Hepatocyte (in vitro differentiated cells): ENCODE measurements at places on chromosomes 6 and 20. TPM values are rescaled to one million over a fixed set of nuclear protein-coding genes. Genes with fewer than 3 reads are reported as not detected.

The BHLHE23 gene
- not detected in 2 replicates for polyA plus RNA-seq

The TMEM244 gene
- not detected in 2 replicates for polyA plus RNA-seq

The CTAGE9 gene
- polyA plus RNA-seq = not detected in 2 replicates

The CCN5 gene
- polyA plus RNA-seq = 0.82 TPM in 1 of 2 replicates, not detected in the other

The FABP7 gene
- 0.96 TPM in 1 of 2 replicates, not detected in the other for polyA plus RNA-seq

The MAK gene
- polyA plus RNA-seq = 0.05 and 0.34 TPM in 2 replicates

The TNFRSF21 gene
- polyA plus RNA-seq = 94.5 and 104 TPM in 2 replicates

The POPDC3 gene
- 1.5 and 1.7 TPM in 2 replicates for polyA plus RNA-seq

GRCh38 chr6:79941489-79942151, 5.7 kb downstream of the ELOVL4 start:
- no peaks in the 10 kb centered on the region for H3K36me3 ChIP-seq
- no peak overlapping the region for H3K4me3 ChIP-seq
- no peak overlapping the region for H3K27ac ChIP-seq
- H3K27me3 ChIP-seq = peaks cover 10% of the 10 kb centered on the region
- no peaks in the 10 kb centered on the region for H3K4me1 ChIP-seq
- no peak for DNase-seq

DNA sequence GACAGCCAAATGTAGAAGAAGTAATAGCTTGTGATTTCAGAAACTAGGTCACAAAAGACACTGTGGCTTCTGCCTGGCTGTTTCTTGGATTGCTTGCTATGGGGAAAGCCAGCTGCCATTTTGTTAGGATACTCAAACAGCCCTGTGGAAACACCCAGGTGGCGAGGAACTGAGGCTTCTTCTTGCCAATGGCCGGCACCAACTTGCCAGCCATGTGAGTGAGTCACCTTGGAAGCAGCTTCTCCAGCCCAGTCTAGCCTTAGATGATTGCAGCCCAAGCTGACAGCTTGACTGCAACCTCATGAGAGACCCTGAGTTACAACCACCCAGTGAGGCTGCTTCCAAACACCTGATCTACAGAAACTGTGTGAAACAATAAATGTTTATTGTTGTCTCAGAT, 11.9 kb upstream of the KIAA1755 start:
- H3K27me3 ChIP-seq = no peaks in the 10 kb centered on the region
- H3K27ac ChIP-seq = no peak overlapping the region
- H3K36me3 ChIP-seq = no peaks in the 10 kb centered on the region

GRCh38 chr6:1641343-1641885, 31.7 kb downstream of the FOXC1 start:
- DNase-seq = peak; percentile 78
- no peaks in the 10 kb centered on the region for H3K36me3 ChIP-seq
- H3K27ac ChIP-seq = peak overlapping the region; percentile 40
- H3K4me3 ChIP-seq = no peak overlapping the region

DNA sequence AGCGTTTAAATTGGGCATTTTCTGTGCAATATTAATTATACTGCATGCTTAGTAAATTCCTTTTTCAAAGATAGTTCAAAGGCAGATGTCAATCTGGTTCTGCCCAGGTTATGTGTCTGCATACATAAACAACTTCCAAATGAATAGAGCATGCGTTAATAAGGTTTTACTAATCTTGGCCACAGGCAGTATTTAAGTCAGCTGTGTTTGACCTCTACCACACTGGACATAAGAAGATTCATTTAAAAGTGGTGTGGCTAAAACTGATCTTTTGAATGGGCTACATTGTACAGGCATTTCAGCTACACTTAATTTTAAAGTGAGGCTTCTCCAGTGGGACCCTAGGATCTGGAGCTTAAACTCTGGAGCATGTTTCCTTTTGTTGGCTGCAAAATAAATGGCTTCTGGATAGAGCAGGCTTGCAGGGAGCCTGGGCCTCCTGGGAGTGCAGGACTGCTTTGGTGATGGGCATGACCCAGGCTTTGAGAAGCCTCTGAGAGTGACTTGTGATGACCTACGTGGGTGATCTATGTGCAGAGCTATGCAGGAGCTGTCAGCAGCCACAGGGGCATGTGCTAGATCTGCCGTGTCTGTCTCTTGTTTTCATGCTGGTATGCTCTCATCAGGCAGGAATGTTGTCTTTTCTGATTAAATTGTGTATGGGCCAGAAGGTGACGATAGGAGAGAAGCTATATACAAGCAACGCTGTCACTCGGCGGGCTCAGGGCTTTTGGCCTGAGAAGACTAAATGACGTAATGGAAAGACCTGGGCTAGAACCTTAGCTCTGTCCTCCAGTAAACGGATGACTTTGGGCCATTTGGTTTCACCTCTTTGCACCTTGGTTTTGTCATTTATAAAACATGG, 331.2 kb downstream of the QKI start:
- H3K4me1 ChIP-seq = peaks cover 9% of the 10 kb centered on the region
- no peaks in the 10 kb centered on the region for H3K36me3 ChIP-seq
- no peak overlapping the region for H3K4me3 ChIP-seq
- H3K27ac ChIP-seq = peak overlapping the region; percentile 39

DNA sequence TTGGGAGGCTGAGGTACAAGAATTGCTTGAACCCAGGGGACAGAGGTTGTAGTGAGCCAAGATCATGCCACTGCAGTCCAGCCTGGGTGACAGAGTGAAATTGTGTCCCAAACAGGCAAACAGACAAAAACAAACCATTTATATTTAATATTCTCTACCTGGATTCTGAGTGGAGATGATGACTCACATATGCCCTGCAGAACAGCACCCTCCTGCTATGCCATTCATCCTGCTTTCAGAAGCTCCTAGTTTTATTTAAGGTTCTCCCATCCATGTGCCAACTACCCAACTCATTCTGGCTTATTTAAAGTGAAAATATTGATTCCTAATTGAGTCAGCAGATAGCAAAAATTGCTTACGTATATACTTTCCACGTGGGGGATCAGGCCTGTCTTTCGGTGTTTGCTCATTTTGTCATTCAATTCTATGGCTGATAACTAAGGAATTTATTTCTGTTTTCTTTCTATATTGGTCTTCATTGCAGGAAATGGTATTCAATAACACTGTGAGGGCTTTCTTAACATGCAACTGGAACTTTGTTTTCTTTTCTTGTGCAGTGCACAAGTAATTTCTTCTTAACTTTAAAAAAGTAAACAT, 459.1 kb upstream of the JAG1 start:
- no peak overlapping the region for H3K4me3 ChIP-seq
- H3K27me3 ChIP-seq = no peaks in the 10 kb centered on the region
- H3K4me1 ChIP-seq = peaks cover 7% of the 10 kb centered on the region
- peak overlapping the region; percentile 26 for H3K27ac ChIP-seq

DNA sequence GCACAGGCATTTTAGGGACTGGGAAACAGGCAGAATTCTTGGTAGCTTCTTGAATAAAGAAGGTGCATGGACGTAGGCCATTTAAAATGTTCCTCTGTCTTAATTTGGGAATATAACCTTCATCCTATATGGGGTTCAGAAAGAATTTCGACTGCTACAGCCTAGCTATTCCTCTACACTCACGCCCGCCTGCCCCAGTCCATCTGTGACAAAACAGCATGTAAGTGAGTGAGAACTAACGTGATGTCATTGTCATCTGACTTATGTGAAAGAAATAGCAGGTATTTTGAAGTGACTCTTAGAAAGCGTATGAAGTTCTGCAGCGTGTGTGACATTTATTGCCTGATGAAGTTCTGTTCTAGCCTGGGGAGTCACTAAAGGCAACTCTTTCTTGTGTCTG, 52.2 kb upstream of the SLC22A1 start:
- no peak overlapping the region for H3K4me3 ChIP-seq
- no peak overlapping the region for H3K27ac ChIP-seq
- H3K27me3 ChIP-seq = no peaks in the 10 kb centered on the region

DNA sequence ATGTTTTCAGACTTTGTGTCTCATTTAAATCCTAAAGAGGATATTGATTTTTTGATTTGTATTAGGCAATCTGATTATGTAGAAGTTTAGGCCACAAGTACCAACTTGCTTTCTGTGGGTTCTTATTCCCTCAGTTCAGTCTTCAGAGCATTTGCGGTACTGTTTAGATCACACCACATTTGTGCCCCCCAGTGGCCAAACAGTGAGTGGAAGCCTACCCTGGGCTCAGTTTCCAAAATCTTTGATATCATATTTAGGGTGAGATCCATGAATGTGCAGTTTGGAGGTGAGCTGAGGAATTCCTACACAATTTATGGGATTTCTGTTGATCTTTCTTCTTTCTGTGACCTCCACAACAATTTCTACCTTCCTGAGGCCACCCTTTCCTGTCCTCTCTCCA, 92.3 kb upstream of the FUT9 start:
- no peaks in the 10 kb centered on the region for H3K27me3 ChIP-seq
- no peaks in the 10 kb centered on the region for H3K4me1 ChIP-seq
- H3K27ac ChIP-seq = no peak overlapping the region
- H3K36me3 ChIP-seq = no peaks in the 10 kb centered on the region

DNA sequence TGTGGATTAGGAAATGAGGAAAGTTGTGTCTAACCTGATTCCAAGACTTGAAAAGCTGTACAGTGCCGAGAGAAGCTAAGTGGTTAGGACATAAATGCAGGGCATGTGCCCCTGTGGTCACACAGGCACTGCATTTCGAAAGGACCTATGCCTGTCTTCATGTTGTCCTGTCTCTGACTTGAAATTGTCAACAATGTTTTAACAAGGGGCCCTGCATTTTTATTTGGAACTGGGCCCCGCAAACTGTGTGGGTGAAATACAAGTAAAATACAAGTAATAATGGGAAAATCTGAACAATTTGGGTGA, 38.8 kb downstream of the MRS2 start:
- no peak overlapping the region for H3K4me3 ChIP-seq
- H3K36me3 ChIP-seq = no peaks in the 10 kb centered on the region

DNA sequence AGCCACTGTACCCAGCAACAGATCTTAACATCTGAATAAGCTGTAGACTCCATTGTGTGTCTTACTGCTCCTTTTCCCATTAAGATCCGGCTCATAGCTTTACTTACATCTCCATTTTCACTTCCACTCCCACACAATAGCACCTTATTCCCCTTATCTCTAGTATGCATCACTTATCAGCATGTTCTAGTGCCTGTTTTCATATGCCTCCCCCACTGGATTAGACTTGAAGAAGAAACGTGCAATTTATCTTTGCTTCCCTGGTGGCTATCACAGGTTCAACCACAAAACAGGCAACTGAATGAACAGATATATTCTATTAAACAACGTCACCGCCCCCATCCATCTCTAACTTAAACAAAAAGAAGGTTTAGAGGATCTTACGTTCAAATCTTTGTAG, 12.1 kb downstream of the SSR1 start:
- H3K4me1 ChIP-seq = no peaks in the 10 kb centered on the region
- H3K36me3 ChIP-seq = no peaks in the 10 kb centered on the region
- H3K27me3 ChIP-seq = no peaks in the 10 kb centered on the region
- H3K27ac ChIP-seq = no peak overlapping the region
- no peak overlapping the region for H3K4me3 ChIP-seq

DNA sequence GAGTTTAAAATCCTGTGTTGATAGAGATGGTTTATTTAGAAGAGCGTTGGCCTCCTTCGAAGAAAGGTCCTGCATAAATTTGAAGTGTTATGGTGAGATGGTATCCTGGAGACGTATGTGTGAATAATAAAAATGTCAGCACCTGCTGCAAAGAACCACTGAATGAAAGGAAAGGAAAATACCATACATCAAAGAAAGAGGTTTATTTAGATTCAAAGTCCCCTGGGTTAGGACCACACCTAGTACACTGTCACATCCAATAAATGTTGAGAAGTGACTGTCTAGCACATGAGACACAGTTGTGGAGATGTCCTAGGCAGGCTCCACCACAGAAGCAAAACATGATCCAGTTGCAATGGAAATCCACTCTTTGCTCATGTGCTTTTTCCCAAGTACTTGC, 214.7 kb downstream of the PAX1 start:
- H3K4me3 ChIP-seq = no peak overlapping the region
- DNase-seq = no peak
- H3K27me3 ChIP-seq = no peaks in the 10 kb centered on the region

DNA sequence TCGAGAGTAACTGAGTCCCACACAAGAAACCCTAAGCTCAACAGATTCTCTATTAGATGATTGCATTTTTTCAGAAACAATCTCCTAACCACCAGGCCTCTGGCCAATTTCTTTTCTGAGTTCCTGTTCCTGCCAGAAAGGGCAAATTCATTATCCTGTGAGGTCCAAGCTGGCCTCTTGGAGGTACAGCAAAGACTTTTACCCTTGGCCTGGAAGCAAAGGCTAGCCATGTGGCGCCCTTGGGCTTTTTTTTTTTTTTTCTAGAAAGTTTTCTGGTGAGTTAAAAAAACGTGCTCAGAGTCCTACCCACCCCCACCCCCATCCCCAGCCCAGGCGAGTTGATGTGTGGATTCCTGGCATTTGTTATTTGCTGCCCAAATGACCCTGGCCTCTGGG, 59.0 kb upstream of the EEF1A1 start:
- H3K27me3 ChIP-seq = no peaks in the 10 kb centered on the region
- peak; percentile 70 for DNase-seq
- peaks cover 26% of the 10 kb centered on the region for H3K4me1 ChIP-seq

GRCh38 chr6:36724514-36725390, 27.1 kb downstream of the RAB44 start:
- H3K36me3 ChIP-seq = no peaks in the 10 kb centered on the region
- DNase-seq = peak; percentile 80
- no peaks in the 10 kb centered on the region for H3K27me3 ChIP-seq
- no peaks in the 10 kb centered on the region for H3K4me1 ChIP-seq

GRCh38 chr6:90038961-90039653, 144.8 kb downstream of the GJA10 start:
- no peaks in the 10 kb centered on the region for H3K27me3 ChIP-seq
- no peak for DNase-seq
- H3K36me3 ChIP-seq = no peaks in the 10 kb centered on the region
- no peaks in the 10 kb centered on the region for H3K4me1 ChIP-seq
- no peak overlapping the region for H3K4me3 ChIP-seq

DNA sequence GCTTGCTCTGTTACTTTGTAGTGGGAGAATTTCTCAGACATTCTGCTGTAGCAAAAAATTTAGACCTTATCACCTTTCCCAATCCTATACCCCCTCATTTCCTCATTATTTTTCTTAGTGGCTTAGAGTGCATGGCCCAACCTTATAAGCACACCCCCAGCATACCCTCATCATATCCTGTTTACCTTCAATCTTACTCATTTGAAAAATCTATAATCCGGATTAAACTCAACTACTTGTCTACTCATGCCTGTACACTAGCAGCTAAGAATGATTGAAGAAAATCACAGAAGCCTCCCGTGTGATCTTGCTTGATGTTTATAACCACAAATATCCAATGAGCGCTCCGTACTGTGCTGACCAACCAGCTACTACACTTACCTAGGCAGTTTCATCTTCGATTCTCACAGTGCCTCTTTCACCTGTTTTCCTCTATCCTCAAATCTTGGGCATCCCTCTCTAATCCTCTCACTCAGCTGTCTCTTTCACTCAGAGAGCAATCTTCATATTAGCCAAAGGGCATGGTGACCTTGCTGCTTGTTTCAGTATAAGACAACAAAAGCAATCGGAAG, 36.6 kb downstream of the AIG1 start:
- H3K4me1 ChIP-seq = no peaks in the 10 kb centered on the region
- no peaks in the 10 kb centered on the region for H3K36me3 ChIP-seq
- no peak overlapping the region for H3K4me3 ChIP-seq
- peak overlapping the region; percentile 43 for H3K27ac ChIP-seq

GRCh38 chr6:157255079-157255478, 68.2 kb downstream of the TMEM242 start:
- H3K27me3 ChIP-seq = peaks cover 2% of the 10 kb centered on the region
- H3K4me3 ChIP-seq = no peak overlapping the region
- no peak for DNase-seq
- no peaks in the 10 kb centered on the region for H3K36me3 ChIP-seq
- peaks cover 5% of the 10 kb centered on the region for H3K4me1 ChIP-seq
